Ecto neural progenitor cell (in vitro differentiated cells): ENCODE measurements at places on chromosomes 12 and 14.
A peak's percentile ranks its signal among the peaks of the same experiment; 100 is the strongest.

GRCh38 chr14:20707622-20708021, 19.1 kb downstream of the ANG start:
- DNase-seq: no peak

GRCh38 chr12:55039395-55040354, 19.9 kb downstream of the NEUROD4 start:
- no peak for DNase-seq

GRCh38 chr14:35594616-35595015, 60.7 kb downstream of the INSM2 start:
- DNase-seq: no peak

DNA sequence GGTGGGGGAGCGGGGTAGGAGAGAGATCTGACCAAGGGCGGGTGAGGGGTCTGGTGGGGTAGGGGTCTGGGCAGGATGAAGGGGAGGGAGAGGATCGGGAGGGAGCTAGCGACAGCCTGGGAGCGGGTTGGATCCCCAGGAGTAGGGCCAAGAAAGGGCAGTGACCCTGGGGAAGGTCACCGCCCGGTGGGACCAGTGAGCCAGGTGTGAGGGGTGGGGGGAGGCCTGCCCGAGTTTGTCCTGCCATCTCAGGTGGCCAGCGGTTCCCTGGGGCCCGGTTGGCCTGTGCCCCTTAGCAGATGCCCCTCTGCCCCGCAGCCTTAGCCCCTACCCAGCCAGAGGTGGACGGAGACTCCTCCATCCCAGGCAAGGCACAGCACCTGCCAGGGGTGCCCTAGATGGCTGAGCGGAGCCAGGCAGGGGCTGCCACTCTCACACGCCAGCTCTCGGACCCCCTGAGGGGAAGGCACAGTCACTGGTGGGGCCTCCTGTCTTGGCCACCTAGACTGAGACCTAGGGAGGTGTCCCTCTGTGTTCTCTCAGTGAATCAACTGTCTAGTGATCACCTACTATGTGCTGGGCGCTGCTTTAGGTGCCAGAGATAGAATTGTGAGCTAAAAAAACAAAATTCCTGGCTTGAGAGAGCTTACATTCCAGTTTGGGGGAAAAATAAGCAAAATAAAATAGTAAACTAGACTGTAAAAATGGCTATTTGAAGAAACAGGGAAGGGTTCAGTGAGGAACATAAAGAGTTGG, 629 bp upstream of the TTC7B start:
- DNase-seq: no peak

- no peak for DNase-seq
These were observed 24.7 kb downstream of the CLMN start for GRCh38 chr14:95294834-95295599.

DNA sequence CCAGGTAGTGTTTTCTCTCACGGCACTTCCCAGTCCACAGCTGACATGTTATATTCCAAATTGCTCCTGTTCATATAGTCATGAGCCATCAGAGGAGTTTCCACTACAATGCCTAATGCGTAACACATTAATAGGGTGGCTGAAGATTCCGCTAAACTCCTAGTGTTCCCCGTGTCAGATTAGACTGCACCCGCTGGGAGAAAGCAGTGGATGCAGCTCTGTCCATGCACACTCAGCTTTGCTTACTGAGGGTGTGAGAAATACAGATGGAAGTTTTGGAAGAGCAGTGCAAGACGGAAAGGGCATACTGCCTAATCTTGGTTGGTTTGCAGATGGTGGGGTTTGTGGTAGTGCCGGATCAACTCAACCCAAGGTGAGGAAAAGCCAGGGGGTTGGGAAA, 5.6 kb downstream of the PPP1R3E start:
- DNase-seq: peak; percentile 29

DNA sequence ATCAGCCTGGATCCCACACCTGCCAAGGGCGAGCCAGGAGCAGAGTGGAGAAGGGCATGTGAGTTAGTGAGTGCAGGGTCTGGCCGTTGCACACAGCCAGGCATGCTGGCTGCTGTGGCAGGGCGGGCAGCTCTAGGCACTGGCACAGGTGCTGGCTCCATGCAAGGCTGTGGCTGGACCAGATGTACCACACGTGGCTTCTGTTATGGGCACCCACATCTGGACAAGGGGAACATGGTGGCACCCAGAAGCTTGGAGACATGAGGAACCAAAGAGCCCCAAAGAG, 20.1 kb downstream of the SERPINA3 start:
- DNase-seq: no peak

DNA sequence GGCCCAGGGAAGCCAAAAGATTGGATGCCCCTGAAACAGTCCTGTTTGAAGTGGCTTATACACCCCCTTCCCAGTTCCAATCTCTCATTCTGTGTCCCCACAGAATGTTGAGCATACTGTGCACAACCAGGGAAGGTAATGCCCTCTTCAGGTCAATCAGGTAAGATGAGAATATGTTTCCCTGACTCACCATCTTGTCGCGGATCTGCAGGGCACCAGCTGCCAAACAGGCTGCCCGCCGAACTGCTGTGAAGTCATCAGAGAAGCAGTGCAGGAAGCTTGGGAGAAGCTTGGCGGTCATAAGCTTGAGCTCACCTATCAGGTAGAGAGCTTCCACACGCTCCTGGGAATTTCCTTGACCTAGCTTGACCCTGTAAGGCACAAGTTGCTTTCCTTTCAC, 9.6 kb downstream of the RIOX1 start:
- no peak for DNase-seq

DNA sequence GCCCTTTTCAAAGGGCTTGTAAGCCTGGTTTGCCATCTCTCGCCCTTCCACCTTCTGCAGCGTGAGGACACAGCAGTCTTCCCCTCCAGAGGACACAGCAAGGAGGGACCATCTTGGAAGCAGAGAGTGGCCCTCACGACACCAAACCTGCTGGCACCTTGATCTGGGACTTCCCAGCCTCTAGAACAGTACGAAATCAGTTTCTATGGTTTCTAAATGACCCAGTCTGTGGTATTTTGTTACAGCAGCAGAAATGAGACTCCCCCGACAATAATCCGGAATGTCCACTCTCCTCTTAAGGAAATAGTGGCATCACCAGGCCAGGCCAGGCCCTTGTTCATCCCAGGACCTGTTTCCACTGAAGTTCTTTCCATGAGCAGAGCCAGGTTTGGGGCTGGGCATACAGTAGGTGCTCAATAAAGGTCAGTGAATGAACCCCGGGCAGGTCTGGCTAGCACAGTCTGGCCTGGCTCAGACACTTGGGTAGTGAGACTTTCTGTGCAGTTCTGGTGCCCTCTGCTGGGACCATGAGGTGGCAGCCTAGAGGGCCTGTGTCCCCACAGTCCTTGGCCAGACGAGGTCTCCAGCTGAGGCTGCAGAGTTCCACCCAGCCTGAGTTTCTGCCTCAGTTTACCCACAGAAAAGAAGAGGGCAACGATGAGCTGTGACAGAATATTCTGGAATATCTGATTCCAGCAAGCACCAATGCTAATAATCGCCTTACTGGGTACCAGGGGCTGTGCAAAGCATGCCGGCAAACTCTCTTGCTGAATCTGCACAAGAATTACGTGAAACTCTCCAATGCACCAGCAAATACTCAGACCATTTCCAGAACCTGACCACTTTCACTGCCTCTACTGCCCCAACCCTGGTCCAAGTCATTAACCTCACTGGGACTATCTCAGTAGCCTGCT, 14.0 kb downstream of the ABCB9 start:
- DNase-seq: peak; percentile 84

DNA sequence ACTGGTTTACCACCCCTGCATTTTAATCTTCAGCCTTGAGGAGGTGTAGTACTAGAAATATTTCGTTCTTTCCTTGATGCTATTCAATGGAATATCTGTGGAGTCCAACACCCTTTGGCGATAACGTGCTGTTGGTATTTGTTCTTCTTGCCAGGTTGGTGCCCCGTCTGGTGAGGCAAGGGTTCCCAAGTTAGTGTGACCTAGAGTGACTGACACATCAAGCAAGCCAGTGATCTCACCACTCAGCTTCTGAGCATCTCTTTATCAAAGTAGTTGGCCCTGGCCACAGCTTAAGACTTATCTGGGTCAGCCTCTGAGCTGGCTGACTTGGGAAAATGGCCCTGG, 60.2 kb downstream of the PLXNC1 start:
- peak; percentile 24 for DNase-seq

DNA sequence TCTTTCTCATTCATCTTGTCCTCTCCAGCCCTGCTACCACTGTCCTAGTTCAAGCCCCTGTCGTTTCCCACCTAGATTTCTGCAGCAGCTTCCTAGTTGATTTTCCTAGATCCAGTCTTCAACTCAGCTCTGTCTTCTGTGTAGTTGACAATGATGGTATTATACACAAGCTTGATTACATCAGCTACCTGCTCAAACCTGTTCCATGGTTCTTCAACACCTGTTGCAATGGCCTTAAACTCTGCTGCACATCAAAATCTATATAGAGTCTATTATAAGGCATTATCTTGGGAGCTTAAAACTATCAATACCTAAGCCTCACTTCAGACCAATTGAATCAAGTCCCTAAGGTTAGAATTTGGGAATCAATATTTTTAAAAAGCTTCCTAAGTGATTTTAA, 71.7 kb upstream of the PELI2 start:
- DNase-seq: no peak

DNA sequence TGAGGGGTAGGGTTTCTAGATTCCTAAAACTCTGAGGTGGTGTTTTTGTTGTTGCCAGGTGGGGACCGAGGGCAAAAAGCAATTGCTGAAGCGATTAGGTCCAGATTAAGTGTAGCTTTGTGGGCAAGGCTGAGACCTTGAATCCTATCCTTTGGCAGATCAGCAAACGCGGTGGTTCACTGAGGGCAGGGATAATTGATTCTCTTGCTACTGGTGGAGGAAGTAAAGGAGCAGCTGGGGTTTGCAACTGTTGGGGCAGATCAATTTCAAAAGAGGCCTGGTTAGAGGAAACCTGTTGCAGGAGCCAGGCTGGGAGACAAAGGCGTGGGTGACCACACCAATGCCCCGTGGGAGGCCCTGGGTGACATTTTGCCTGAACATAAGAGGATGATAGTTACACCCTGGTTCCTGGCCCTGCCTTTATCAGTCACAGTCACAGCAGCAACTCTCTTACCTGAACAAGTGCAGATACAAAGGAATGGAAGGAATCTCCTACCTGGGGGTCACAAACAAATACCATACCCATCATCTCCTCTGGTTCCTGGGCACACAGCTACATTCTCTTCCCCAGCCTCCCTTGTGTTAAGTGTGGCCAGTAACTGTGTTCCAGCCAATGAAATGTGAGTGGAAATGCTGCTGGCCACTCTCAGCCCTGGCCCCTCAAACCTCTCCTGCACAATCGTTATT, 43.3 kb upstream of the RASSF3 start:
- no peak for DNase-seq

DNA sequence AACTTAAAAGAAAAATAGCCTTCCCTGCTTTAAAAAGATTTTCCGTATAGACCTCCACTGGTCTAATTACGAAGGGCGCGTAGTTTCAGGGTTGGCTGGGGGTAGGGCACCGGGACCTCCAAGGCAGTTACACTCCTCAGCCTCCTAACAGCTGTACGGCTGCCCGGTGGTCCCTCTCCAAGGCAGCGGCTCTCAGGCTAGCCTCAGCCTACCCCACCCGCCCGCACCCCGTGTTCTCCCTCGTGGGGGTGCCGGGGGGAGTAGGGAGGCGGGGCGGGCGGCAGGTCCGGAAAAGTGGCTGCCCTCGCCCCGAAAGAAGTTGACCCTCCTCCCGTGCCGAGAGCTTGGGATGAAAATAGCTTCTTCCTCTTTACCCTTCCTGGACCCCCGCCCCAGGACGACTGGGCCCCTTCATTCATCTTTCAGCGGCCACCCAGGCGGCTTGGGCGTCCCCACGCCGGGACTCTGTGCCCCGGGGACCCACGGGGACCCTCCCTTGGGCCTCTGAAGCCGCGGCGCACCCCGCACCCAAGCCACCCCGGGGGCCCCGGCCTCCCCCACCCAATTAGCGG, 991 bp upstream of the RCOR1 start:
- peak; percentile 76 for DNase-seq

DNA sequence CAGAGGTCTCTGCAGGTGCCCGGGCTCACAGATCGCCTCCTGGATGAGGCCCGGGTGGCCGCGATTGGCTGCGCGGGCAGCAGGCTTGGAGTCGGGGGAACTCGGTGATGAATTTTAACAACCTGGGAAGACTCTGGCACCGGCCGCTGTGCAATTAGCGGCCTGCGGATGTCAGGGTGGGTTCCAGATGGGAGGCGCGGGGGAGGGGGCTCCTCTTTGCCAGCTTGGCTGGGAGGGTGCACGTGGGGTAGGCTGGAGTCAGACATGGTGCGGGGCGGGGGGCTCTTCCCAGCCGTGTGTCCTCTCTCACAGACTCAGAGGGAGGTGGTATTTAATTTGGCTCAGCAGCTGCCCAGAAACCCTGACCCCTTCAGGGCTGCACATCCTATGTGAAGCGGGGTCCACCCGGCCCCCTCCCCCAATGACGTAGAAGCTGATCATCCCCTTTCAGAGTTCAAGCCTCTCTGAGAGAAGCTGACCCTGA, 81.4 kb downstream of the KIF26A start:
- DNase-seq: no peak

- DNase-seq: no peak
These were observed 56.3 kb downstream of the SPPL3 start for GRCh38 chr12:120847814-120848213.

DNA sequence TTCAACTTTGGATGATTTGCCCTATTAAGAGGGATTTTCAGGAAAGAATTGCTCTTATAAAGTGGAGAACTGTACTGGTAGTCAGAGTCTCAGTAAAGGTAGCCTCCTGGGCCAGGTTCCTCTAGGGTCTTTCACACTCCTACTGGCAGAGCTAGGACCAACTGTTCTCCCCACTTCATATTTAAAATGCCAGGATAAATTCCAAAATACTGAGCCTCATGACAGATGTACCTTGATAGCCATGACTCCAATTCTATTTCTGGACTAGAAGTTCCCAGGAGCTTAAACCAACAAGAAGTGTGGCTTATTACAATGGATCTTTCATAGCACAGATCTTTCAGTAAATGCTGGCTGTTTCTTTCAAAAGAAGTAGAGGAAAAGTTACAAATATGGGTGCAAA, 126.5 kb downstream of the C12orf75 start:
- no peak for DNase-seq

- DNase-seq: no peak
These were observed 20.5 kb upstream of the FBRSL1 start for GRCh38 chr12:132469423-132469822.
